ENCODE measurements at places on chromosomes 12 and 14.

DNA sequence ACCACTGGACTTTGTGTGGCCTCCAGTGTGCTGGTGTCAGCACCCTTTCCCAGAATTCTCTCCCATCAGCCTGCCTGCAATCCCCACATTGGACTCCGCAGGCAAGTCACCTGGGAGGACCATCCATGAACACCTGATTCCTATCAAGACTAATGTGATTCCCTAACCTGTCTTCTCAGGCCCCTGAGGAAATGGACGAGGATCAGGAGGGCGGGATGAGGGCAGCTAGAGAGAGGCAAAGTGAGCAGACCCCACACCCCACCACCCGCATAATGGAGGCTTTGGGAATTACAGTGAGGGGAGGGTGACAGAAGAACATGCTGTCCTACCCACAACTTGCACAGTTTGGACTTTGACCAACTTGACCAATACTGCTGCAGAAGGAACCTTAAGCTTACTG is 60.9 kb upstream of the RFX4 start:
- no peak for DNase-seq

DNA sequence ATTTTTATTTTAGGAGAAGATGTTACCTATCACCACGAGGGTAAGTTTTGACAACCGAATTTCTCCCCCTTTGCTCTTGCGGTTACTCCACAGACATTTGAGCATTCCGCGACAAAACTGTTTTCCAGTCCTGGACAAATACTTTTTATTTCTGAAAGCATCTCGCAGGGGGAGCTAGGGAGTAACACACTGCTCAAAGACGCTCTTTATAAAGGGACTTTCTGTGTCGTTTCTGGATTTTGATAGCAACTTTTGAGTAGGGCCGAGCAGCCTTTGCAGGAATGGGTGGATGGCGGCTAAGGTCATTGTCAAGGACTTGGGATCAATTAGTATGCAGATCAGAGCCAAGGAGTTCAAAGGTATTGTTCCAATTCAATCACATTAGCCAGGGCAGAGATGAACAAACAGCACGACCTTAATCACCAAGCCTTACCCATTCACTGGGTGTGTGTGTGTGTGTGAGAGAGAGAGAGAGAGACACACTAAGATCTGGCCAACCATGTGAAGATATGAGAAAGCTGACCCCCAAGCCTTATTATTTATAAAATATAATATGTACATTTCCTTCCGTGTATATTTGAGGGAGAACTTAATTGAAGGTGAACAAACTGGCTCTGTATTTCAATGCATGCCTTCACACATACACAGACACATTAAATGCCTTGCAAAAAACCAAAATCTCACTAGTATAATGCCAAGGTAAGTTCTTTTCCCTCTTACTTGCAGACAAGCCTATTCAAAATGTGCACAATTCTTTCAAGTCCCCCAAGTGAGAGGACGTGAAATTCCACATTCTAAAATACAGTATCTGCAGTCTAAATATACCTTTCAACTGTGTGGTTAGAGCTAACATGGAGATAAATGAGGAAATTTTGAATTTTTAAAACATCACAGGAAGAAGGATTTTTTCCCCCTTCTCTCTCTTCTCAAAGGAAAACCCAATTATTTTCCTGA is 613.8 kb downstream of the VRK1 start:
- DNase-seq, result no peak

- no peak for DNase-seq
Measured at GRCh38 chr12:88194868-88195267, 52.8 kb downstream of the TMTC3 start.

DNA sequence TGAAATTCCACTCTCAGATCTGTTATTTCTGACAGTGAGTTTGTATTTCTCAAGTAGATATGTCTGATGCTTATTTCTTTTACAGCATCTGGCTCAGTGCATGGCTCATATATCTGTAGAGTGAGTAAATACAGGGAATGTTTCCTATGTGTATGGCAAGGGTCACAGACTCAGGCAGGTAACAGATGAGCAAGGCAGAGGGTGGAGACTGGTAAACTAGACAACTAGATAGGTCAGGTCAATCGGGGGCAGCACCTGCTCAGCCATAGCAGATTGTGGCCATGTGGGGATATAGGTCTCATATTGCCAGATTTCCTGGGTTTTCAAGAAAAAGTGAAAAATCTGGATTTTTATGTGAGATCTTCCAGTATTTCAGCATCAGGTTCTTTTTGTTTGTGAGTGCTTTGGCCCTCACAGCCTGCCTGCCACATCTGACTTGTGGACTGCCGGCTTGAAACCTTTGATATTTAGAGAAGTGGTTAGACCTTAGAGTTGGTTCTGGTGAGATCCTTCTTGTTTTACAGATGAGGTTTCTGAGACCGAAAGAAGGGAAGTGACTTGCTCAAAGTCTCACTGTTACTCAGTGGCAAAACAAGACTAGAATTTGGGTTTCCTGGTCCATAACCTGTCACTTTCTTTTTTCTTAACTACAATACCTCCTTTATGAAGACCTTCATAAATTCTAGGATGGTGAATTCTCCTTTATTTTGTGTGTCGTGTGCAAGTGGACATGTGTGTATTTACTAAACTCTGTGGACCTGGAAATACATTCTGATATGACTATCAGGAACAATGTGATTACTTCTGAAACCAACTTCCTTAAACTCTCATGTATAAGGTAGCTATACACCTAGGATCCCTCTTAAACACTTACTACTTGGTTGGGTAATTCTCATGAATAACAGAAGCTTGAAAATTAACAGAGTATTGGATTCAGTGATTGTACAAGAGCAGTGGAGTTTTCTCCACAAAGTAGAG is 34.4 kb downstream of the PROX2 start:
- no peak for DNase-seq

- no peak for DNase-seq
Measured at GRCh38 chr12:81866081-81866480, 106.9 kb upstream of the PPFIA2 start.

DNA sequence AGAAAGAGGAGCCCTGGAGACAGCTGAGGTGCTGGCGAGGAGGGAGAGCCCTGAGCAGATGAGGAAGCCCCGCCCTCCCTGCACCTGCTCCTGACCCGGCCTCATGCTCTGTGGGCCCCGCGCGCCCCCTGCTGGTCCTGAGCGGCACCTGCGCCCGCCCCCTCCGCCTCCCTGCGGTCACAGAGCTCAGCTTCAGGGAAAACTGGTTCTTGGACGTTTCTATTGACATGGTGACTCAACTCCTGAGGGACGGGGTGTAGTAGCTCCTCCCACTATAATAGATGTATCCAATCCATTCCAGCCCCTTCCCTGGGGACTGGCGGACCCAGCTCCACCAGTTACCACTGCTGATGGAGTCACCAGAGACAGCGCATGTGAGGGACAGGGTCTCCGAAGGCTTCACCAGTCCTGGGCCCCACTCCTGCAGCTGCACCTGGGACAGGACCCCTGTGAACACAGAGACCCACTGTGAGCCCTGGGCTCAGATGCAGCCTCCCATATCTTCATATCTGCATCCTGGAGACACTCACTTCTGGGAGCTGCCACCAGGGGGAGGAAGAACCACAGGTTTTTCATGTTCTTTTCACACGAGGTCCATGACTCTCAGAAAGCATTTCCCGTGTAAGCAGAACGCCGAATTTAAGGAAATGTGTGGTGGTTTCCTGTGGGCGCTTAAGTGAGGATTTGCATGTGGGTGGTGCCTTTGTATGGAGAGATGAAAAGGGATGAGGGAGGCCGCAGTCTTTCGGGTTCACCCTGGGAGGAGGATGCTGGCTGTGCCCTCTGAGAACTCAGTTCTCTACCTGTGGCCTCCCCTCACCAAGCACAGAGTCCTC is 1346.4 kb downstream of the TMEM121 start:
- no peak for DNase-seq

DNA sequence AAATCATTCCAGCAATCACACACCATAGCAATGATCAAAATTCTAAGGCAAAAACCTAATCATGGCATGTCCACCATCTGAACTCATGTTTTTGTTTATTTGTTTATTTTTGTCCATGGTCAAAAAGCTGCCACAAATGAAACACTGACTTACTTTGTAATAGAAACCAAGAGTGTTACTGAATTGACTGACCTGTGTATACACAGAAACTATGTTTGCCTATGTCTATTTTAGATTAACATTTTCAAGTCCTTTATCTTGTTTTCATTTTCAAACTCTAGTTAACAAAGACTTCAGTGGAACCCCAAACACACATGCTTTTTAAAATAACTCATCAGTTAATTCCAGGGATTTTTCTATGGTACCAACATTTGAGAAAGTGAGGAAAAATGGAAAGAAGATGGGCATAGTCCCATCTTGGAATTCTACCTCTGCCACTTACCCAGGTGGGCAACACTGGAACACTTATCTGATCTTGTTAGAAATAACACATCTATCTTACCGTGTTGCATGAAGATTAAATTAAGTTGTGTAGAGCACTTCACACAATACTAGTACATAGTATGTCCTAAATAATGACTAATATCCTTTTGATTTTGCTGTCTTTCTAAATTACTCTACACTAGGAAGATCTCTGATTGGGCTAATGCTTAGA is 6.4 kb downstream of the LUM start:
- DNase-seq, result no peak

- no peak for DNase-seq
Measured at GRCh38 chr14:95920769-95921438, 44.3 kb downstream of the TUNAR start.

GRCh38 chr14:77181603-77182437 is at the start of gene TMEM63C:
Gene TMEM63C (plus strand): TSS chr14:77181798. CDS start chr14:77218814, 37,016 bp downstream.
- no peak for DNase-seq

- DNase-seq, result no peak
Measured at GRCh38 chr12:116106870-116107269, 170.6 kb downstream of the MED13L start.

DNA sequence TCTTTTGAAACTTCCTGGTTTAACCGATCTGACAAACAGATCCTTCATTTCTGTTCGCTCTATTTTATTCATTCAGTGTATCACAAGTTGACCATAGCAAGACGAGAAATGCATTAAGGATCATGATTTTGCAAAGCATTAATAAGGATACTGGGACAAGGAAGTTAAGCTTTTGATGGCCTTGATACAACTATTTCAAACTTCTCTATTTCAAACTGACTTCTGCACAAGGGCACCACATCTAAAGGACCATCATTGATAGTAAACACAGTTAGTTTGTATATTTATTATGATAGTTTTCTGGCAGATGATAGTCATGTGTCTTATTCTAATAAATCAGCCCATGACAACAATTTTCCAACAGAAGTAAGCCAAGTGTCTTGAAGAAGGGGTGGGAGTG is 25.8 kb upstream of the PLXNC1 start:
- no peak for DNase-seq

GRCh38 chr14:102655137-102655536 is 62.7 kb downstream of the RCOR1 start:
- DNase-seq, result no peak

DNA sequence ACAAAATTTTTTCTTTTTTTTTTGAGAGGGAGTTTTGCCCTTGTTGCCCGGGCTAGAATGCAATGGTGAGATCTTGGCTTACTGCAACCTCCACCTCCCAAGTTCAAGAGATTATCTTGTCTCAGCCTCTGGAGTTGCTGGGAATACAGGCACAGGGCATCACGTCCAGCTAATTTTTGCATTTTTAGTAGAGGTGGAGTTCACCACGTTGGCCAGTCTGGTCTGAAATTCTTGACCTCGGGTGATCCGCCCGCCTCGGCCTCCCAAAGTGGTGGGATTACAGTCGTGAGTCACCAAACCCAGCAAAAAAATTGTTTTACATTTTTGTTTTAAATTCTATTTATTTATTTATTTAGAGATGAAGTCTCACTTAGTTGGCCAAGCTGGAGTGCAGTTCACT is 4.7 kb upstream of the SLC2A14 start:
- no peak for DNase-seq

DNA sequence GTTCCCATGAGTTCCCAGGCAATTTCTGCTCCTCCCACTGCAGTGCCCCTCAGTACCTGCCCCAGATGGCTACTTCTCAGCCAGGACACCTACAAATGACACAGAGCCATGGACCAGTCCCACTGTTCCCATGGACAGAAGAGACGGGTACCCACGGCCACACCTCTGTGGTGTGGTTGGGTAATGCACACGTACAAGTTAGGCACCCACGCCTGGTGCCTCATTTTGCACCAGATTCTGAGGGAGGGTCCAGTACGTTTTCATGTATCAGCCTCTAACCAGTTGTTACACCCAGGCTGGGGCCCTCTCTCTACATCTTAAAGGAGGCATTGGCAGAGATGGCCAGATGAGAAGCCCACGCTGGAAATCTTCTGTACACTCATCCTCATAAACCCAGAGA is 114.0 kb downstream of the DICER1 start:
- peak; percentile 34 for DNase-seq
